NCI-H1105 (cell line): ENCODE measurements at places on chromosomes 2 and 18.

DNA sequence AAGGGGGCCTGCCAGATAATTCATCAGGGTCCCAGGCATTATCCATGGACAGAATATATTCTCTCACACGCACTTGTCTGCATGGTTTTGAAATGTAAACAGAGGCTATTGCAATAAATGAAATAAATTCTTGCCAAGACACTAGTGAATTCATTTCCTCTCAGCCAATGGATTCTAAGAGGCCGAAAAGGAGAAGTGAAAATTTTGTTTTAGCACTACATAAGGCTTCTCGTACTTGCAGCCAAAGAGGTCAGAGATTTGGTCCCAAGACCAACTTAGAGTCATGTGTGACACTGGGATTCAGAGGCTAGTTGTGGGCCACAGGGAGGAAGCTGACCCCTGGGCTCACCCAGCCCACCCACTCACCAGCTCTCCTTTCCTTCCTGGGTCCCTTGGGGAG is 184.1 kb upstream of the GLI2 start:
- no peak for DNase-seq

GRCh38 chr2:204691911-204692510 is 146.7 kb downstream of the PARD3B start:
- peak; percentile 49 for DNase-seq

- no peak for DNase-seq
Observed at GRCh38 chr2:45812011-45812500, 160.6 kb downstream of the PRKCE start.

- DNase-seq: no peak
Observed at GRCh38 chr2:1800716-1801388, 56.5 kb upstream of the PXDN start.

GRCh38 chr2:33644215-33644614 is 45.1 kb upstream of the FAM98A start:
- DNase-seq: no peak

- no peak for DNase-seq
Observed at GRCh38 chr18:59272221-59272888, 899 bp downstream of the RAX start.

- DNase-seq: no peak
Observed at GRCh38 chr2:46615986-46616485, 136.7 kb downstream of the TMEM247 start.

- no peak for DNase-seq
Observed at GRCh38 chr2:196166876-196167275, 4.5 kb downstream of the STK17B start.

GRCh38 chr2:28869494-28870145 is 489 bp downstream of the TRMT61B start:
- DNase-seq: peak; percentile 37

DNA sequence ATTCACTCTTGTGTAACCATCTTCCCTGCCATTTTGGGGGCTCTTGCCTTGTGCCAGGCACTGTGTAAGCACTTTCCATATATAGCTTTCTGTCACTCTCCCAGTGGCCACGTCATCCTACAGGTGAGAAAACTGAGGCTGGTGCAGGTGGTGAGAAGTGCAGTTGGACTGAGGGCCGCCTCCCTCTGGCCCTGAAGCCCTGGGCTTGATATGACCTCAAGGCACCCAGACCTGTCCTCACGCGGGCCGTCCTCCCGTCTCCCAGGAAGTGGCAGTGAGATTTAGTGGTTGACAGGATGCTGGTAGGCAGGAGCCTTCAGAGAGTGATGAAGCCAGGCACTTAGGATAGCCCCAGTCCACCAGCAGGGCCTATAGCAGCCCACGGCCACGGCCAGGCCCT is 30.5 kb downstream of the MAL start:
- no peak for DNase-seq

GRCh38 chr2:112718863-112719370 is 1.9 kb upstream of the NT5DC4 start:
- DNase-seq: no peak

DNA sequence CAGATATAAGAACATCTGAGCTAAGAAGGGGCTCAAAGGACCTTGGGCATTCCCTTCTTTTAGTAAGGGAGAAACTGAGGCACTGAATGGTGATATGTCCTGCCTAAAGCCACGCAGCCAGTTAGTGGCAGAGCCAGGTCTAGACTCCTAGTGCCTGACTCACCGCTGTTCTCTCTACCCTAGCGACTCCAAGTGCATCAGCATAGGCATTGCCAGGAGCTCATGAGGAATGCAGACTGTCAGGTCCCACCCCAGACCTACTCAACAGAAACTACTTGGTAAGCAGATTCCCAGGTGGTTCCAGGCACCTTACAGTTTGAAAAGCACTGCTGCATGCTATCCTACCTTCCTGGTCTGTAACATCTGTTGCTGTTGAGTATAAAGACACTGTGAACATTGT is 158.9 kb downstream of the MSH2 start:
- DNase-seq: no peak
